ENCODE measurements at places on chromosomes 11 and 22.

- DNase-seq: no peak
Measured at GRCh38 chr11:73085189-73085875, 56.8 kb downstream of the FCHSD2 start.

DNA sequence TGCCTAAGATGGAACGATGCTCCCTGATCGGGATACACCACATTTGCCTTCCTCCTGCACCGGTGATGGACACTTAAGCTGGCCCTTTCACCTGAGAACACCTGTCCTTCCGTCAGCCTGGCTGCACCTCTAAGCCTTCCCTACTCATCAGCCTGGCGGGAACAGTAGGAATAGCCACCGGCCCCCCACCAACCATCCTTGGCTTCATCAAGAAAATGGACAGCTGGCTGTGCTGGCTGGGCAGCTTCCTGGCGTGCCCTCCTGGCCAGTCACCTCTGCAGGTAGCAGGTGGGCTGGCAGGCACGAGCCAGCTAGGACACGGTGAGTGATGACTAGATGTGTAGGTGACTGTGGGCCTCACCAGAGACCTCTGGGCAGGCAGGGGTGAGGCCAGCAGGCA, 142.8 kb downstream of the CTTN start:
- no peak for DNase-seq

DNA sequence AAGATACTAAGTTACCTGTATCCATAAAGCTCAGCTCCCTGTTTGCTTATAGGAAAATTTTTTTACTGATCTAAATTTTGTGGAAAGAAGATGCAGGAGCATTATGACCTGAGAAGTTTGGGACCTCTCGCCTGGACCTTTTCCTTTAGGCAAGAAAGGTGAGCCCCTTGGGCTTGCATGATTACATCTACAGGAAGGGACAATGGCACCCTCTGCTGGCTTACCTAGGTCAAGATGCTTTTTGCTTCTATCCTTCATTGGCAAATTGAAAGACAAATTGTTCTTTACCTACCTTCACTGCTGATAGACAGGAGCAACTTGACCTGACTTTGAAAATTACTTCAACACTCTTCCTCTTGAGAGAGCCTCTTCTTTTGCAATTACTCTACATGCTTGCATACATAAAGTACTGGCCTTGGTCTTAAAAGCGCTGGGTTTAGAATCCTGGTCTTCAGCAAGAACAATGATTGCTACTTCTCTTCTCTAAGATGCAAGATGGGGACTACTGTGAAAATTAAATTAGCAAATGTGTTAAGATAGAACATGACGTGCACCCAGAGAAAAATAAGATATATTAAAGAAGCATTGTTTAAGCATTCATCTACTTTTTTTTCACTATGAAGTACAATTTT, 147.2 kb downstream of the TRPC6 start:
- DNase-seq: no peak

DNA sequence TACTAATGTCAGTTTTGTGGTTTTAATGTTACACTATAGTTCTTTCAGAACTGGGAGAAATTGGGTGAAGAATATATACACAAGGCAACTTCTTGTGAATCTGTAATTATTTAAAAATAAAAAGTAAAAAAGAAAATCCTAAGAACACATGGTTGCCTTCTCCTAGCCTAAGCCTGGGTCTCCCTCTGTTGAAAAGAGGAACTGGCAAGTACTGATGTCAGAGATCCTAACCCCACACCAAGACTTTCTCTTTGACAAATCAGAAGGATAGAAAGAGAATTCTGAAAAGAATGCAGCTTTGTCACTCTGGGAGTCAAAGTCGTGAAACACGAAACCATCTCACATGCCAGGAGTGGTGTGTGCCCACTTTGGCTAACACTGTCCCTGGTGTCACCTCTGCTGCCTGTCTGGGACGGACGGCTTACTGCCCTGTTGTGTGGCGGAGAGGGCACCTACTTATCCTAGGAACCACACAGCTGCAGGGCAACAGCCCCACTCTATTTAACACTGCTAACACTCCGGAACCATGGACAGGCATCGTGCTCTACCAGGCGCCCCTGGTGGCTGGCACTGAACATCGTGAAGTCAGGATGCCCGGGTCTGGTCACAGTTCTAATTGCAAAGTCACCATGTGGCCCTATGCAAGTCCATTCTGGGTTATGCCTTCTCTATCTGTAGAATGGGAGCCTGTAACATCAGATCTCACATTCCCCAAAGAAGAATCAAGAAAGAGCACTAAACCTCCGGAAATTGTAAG, 108.7 kb upstream of the CD82 start:
- no peak for DNase-seq

DNA sequence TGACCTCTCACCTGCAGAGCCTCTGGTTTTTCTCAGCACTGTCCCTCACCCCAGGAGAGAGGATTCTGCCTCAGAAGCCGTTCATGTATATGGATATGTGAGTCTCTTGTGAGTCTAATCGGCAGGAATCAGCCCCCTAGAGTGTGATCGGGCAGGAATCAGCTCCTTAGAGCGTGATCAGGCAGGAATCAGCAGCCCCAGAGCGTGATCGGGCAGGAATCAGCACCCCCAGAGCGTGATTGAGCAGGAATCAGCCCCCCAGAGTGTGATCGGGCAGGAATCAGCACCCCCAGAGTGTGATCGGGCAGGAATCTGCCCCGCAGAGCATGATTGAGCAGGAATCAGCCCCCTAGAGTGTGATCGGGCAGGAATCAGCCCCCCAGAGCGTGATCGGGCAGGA, 80.0 kb upstream of the EIF3D start:
- no peak for DNase-seq

GRCh38 chr11:128411812-128412211, 175.5 kb downstream of the ETS1 start:
- DNase-seq: no peak

- DNase-seq: peak; percentile 92
Measured at GRCh38 chr11:64341851-64342791, 2.1 kb downstream of the CCDC88B start.

DNA sequence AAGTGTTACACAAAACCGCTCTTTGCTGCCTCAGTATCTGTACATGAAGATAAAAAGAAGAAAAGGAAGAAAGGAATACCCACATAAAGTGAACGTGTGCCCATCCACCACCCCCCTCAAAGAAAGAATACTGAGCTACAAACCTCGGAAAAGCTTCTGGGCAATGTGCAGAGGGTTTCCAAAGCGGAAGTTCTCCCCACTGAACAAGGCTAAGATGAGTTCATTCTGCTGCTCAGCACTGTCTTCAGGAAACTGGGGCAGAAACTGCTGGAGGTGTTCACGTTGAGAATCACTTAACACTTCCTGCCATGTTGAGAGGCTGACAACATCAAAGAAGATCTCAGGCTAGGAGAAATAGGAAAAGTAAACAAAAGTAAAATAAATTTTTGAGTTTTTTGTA, 6.9 kb downstream of the NFRKB start:
- no peak for DNase-seq

GRCh38 chr11:72818971-72819370, 4.8 kb downstream of the ATG16L2 start:
- DNase-seq: no peak

- no peak for DNase-seq
Measured at GRCh38 chr11:15955595-15955994, 400.8 kb downstream of the SOX6 start.

DNA sequence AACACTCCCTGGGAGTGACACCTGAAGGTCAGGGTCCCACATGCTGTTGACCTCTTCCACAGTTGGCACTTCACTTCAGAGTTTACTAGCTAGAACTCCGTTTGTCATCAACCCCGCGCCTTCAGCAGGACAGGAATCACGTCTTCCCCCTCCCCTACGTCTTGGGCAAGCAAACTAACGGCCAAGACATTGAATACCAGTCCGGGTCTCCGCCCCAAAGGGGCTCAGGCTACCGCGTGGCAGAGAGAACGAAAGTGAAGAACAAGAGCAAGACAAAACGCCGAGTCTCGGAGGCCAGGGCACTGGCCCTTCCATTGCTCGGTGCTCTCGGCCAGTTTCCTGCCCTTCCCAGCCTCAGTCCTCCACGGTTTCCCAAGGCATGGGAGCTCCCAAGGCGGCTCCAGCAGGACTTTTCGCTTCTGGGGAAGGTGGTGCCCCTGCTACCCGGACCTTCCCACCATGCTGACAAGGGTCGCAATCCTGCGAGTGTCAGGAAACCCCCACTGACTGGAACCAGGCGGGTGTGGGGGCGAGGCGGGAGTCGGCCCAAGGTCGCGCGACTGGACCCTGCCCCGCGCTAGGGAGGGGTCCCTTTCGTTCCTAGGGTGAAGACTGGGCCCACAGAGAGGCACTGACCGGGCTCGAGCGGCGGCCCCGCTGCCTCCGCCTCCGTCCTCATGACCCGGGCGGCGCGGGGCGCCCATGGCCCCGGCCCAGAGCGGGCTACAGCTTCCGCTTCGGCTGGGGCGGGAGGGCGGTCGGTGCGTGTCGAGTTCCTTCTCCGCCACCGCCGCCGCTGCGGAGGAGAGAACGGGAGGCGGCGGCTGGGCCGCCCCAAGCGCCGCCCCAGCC, at the start of gene GUCD1:
TSS of gene GUCD1 (minus strand) at position 826 of the 852 bp plus-strand sequence. CDS start at position 679, 147 bp downstream.
- peak; percentile 36 for DNase-seq

- no peak for DNase-seq
Measured at GRCh38 chr11:128595775-128596174, 8.4 kb upstream of the ETS1 start.

GRCh38 chr22:29041408-29041807, 20.2 kb downstream of the C22orf31 start:
- no peak for DNase-seq

GRCh38 chr11:67301951-67302516, 1.3 kb upstream of the SSH3 start:
- DNase-seq: no peak

- no peak for DNase-seq
Measured at GRCh38 chr11:75836417-75836816, 21.4 kb downstream of the UVRAG start.

- no peak for DNase-seq
Measured at GRCh38 chr22:44449061-44449682, 48.9 kb downstream of the RTL6 start.

DNA sequence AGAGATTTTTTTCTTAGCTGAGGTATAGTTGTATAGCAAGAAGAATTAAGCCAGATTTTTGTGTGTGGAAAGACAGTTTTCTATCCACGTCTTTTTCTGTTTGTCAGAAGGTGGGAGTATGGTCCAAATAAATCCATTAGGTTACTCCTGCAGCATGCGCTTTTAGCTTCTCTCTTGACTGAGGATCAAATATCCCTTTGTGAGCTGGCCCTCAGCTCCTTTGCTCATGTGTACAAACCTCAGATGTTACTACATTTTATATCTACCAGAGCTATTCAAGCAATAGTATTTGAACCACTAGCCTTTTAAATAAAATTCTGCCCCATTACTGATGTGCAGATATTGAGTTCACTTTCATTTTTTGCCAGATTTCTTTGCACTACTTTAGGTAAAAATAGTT, 8.8 kb upstream of the SIDT2 start:
- no peak for DNase-seq

DNA sequence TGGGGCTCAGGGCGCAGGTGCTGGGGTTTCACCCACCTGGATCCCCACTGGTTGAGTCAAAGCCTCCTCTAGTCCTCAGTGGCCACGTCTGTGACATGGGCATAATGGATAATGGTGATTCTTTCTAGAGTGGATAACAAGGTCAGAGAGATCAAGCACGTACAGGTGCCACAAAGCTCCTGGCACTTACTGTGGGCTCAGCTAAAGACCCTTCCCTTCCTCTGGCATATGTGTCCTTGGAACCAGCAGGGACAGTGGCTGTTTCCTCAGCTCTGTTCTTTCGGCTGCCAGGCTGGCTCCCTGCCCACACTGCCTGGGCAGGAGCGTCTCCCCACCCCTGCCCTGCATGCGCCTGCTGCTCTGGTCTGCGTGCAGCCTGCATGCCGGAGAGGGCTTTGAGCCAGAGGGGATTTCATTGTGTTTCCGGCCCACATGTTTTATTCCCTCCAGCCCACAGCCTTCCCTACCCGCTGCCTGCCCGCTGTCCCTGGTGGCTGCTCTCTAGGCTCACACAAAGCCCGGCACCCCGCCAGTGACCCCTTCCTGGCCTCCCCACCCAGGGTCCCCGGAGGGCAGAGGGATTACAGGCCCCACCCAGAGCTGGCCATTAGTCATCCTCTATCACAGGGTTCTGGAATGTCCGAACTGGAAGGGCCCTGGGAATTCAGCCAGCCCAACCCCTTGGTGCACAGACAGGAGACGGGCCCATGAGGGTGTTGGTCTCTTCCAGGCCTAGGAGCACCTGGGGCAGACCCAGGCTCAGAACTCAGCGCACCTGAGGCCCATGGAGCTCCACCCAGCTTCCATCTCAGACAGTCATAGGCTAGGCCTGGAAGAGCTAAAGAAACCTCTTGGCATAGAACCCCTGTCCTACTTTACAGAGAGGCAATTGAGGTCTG, 55.3 kb upstream of the GCAT start:
- no peak for DNase-seq

GRCh38 chr11:57904376-57904775, 119.3 kb upstream of the OR9Q1 start:
- no peak for DNase-seq

DNA sequence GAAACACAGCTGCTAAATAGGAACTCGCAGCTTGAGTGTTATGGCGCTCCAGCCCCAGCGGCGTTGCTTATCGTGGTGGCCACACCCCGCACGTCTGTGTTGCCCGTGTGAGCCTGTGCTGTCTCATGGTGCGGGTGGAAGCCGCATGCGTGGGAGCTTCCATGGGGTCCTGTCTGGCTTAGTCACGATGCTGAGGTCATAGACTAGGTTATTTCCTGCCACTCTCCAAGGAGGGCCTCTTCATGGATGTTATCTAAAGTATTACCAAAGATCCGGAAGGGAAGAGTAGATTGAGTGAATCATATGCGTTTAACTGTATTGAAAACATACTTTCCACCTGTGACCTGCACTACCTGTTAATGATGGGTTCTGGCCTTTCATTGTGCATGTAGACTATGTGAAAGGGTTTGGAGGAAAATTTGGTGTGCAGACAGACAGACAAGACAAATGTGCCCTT, 21.7 kb downstream of the CTTN start:
- DNase-seq: no peak

All from activated naive CD4-positive, alpha-beta T cell treated with Interleukin-2 at 50 U/mL for 16 hours (primary cell).